ENCODE measurements at places on chromosomes 7 and 10.

DNA sequence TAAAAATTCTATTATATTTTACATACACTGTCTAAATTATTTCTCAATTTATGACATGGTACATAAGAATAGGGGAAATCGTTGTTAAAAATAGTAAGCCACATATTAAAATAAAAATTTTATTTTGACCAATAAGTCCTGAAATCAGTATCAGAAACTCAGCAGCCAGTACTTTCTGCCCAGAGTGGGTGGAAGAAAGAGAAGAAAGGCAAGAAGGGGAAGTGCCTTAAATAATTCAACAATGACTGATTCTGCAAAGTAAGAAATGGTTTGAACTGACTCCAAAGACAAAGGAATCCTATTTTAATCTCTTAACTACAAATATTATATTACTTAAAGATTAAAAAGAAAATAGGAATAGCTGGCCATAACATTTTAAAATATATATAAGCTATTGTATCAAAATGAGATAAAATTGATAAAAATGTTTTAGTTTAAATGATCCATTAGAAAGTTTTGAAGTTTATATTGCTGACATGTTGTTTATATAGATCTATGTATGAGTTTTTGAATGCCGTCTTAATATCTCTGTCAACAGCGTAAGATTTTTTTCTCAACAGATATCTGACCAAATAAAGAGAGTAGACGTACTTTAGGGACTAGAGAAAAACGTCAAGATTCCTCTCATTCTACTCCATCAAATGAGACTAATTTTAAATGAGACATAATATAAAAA is 30.2 kb upstream of the NRCAM start:
- DNase-seq = no peak

- no peak for DNase-seq
These were observed 44.7 kb downstream of the GRK5 start for GRCh38 chr10:119252051-119252465.

DNA sequence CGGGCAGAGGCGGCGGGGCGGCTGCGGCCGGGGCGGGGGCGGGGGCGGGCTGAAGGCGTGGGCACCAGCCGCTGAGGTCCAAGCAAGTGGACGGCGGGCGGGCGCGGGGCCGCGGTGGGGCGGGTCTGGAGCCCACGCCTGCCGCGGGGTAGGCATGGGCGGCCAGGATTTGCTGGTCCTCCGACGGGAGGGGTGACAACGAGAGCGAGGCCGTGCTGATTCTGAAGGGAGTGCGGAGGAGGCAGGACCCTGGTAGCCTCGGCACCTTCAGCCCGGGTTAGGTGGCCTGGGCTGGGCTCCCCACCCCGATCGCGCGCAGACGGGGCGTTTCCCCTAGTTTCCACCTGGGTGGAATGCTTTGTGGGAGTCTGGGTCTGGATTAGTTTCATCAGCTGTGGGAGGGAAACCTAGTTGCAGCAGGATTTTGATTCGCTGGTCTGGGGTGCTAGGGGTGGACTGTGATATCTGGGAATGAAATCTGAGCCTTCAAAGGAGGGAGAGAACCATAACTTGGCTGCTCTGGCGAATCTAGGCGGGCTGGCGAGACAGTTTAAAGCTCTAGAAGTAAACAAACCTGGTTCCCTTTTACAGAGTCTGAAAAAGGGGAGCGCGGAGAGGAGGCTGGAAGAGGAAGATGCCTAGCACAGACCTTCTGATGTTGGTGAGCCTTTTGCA is 609 bp downstream of the SGPL1 start:
- peak; percentile 87 for DNase-seq

DNA sequence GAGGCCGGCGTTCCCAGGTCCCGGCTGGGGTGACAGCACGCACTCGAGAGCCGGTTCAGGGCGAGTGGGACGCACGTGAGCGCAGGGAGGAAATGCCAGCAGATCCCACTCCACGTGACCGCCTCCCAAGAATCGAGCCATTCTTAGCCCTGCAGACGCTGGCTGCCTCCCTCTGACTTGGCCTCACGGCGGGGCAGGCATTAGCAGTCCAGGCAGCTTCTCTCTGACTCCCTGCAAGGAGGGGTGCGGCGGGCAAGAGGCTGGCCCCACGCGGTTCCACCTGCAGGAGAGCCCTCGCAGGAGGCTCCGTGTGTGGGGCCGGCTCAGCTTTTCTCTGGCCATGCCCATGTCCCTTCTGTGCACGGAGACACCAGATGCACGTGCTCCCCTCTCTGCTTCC is 10.1 kb downstream of the GPR146 start:
- no peak for DNase-seq

DNA sequence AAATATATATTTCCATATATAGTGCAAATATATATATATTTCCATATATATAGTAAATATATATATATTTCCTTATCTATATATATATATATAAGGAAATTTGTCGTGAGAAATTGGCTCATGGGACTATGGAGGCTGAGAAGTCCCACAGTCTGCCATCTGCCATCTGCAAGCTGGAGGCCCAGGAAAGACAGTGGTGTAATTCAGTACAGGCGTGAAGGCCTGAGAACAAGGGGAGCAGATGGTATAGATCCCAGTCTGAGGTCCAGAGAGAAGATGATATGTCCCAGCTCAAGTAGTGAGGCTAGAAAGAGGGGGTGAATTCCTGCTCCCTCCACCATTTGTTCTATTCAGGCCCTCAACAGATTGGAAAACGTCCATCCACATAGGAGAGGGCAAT is 78.9 kb downstream of the MTPN start:
- no peak for DNase-seq

DNA sequence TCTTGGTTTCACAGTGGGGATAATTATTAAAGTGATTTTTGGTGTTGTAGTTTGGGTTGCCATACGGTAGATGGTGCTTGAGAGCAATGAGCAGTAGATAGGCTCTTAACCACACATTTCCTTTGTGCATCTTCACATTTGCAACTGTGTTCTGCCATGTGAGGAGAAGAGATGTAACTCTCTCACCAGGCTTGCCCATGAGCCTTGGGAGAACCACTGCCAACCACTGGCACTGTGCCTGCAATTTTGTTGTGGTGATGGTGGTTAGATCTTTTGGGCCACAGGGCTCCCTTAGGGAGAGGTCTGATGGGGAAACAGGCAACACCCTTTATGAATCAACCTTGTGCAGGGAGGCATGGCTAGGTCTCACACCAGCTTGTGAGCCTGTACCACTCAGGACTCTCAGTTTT is 204.3 kb downstream of the CCDC7 start:
- no peak for DNase-seq

GRCh38 chr10:22252801-22253579 is 35.2 kb upstream of the EBLN1 start:
- DNase-seq = no peak

DNA sequence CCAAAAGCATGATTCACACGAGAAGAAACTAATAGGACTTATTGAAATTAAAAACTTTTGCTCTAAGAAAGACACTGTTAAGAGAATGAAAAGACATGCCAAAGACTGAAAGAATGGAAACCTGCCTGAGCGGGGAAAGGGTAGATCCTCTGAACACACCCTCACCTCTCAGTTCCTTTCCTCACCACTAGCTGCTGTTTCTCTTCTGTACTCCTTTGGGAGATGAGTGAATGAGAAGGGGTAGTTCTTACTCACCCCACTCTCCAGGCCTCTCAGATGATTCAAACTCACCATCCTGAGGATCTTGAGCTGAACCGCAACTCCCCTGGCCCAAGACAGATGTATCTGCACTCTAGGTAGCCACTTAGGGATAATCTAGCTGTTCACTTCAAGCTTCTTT is 41.9 kb downstream of the IQUB start:
- peak; percentile 4 for DNase-seq

- DNase-seq = peak; percentile 65
These were observed 155.5 kb downstream of the COBL start for GRCh38 chr7:51160990-51161615.

DNA sequence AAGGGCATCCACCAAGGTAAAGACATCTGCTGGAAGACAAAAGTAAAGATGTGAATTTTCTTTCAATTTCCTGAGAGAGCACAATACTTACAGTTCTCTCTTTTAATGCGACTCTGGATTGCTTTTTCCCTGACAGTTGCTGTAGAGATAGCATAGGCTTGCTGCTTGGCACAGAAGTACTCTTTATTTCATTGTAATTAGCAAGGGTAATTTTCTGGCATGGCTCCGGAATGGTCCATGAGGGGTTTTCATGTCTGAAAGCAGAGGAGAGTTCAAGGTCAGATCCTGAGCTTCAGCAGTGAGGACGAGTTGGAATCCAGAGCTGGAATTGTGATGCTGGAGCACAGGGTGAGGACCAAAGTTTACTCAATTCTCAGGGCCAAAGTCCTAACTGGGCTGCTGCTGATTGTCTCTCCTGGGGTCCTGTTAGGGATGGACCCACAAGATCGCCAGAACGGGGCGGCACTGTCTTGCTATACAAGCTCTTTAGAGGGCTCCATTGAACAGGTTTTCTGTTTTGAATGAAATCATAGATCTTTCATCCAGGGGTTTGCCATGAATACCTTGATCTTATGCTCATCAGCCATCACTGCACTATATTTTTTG is 190.0 kb upstream of the MKI67 start:
- DNase-seq = no peak

DNA sequence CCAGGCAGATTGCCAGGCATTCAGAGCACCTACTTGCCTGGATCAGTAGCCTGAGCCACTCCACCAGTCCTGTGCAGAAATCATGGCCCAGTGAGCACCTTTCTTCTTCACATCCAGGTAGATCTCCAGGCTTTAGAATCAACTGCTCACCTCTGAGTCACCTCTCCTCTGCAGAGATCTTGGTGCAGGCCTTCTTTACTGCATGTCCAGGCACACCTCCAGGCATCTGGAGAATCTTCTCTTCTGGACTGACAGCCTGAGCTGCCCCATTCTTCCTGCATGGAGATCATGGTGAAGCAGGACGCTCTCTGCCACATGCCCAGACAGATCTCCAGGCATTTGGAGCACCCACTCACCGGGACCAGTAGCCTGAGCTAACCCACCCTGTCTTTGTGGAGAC is 894.5 kb upstream of the MBL2 start:
- DNase-seq = no peak

GRCh38 chr7:144525956-144526355 is 122.5 kb upstream of the NOBOX start:
- DNase-seq = no peak

GRCh38 chr10:79129361-79129997 is 60.7 kb downstream of the ZMIZ1 start:
- no peak for DNase-seq

DNA sequence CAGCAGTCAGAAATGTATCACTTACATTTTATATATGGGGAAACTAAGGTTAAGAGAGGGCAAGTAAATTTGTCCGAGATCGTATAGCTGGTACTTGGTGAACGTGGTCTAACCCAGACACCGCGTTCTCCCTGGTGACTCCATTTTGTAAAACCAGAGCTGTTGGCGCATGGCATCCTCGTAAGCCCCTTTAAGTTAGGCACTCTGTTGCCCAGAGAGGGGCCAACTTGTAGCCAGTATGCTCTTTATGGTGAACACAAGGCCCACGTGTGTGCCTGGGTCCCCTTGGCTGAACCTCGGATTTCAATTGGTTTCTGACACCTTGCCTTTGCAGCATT is 39.7 kb upstream of the ZNF518A start:
- no peak for DNase-seq

- no peak for DNase-seq
These were observed 60.2 kb downstream of the CCDC71L start for GRCh38 chr7:106600569-106601373.

- no peak for DNase-seq
These were observed 5.2 kb downstream of the ANTXRL start for GRCh38 chr10:46291817-46292572.

DNA sequence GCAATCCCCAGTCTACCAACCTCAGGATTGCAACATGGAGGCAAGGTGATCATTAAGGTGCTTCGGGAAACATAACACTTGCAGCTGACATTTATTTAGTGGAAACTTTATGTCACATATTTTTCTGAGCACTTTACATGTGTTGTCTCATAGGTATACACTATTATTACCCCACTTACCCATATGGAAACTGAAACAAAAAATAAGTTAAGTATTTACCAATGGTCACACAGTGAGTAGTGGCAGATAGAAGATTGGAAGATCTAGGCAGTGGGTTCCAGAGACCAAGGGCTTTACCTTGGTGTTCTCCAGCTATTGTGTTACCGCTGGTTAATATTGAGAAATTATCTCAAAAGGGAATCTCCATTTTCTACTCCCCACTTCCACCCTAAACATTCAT is 1279.1 kb upstream of the SORCS1 start:
- no peak for DNase-seq

GRCh38 chr10:123783296-123783695 is 108.3 kb downstream of the CPXM2 start:
- no peak for DNase-seq

DNA sequence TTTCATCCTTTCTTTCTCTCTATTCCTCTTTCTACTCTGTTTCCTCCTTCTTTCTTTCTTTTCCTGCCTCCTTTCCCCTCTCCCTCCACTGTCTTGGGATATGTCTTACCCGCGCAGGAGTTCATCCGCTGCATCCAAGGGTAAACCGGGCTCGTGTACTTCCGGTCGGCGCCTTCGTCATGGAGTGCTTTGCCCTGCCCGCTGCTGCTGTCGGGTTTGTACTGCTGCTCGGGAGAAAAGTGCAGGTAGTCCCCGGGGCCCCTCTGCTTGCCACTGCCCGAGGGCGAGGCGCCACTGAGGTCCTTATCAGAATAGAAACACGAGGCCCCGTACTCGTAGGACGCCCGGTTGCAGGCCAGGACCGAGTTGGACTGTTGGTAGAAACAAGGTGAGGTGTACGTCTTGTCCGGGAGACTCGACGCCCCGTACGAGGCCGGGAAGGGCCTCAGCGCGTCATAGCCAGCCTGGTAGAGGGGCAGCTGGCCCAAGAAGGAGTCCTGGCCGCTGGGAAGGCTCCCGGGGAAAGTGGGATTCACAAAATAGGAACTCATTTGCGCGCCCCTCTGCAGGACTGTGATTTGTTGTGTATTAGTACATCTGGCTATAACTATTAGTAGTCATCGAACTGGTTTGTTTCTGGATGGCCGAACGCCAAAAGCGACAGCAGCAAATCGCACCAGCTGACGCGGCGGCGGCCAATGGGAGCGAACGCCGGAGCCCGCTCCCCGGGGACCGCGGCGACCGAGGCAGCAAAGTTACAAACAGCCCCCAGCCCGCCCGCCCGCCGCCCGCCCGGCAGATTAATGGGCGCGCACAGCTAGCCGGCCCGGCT is at the start of gene HOXA6:
TSS of gene HOXA6 (minus strand) at position 576 of the 832 bp plus-strand sequence. CDS start at position 551, 25 bp downstream.
- DNase-seq = peak; percentile 67

DNA sequence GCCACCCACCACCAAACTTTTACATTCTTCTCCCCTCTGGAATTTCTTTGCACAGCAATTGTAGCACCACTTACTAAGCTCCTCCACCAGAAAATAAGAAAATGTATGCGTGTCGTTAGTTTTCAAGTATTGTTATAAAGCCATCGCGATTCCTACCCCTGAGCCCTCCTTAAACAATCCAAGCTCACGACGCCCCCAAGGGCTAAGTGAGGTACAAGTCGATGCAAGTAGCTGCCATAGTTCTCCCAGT is 1.3 kb downstream of the FRAT2 start:
- DNase-seq = no peak

All from Caco-2 (cell line).